ENCODE measurements at places on chromosomes 2 and 18.

DNA sequence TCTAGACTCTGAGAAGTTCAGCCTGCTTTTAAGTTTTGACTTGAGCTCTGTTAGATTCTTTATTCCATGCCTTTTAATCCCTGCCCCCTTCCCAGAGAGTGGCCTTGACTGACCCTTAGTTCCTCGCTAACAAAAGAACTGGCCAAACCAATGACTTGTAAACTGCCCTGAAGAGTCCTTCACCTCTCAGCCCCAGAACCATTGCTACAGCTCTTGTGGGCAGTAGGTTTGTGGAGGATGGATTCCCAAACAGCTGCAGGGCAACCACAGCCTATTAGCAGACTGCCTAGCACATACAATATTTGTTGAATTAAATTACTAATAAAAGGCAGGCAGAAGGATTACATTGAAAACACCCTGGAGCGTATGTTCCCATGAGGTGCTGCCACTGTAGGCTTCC lies 163.9 kb downstream of the MAIP1 start:
- DNase-seq = no peak

DNA sequence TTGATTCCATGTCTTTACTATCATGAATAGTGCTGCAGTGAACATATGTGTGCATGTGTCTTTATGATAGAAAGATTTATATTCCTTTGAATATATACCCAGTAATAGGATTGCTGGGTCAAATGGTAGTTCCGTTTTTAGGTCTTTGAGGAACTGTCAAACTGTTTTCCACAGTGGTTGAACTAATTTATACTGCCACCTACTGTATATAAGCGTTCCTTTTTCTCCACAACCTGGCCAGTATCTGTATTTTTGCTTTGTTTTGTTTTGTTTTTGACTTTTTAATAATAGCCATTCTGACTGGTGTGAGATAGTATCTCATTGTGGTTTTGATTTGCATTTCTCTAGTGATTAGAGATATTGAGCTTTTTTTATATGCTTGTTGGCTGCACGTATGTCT lies 641.6 kb downstream of the SUCLG1 start:
- no peak for DNase-seq

- no peak for DNase-seq
Measured at GRCh38 chr2:44087714-44088092, 81.0 kb upstream of the PPM1B start.

GRCh38 chr2:45256867-45257641 lies 247.8 kb upstream of the SIX2 start:
- no peak for DNase-seq

DNA sequence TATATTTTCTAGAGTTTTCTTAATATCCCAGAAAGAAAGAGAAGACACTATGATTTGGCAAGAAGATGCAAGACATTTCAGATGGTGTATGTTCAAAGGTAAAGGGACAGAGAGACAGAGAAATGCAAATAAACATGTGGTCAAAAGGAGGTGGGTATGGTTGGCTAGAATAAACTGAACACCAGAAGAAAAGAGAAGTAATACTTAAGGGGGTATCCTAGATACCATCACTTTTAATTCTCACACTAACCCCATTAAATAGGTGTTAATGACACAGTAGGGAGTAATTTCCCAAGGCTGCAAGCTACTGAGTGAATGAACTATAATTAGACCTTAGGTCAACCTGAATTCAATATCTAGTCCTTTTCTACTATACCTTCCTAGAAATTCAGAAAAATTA lies 111.2 kb upstream of the CD226 start:
- DNase-seq = no peak

DNA sequence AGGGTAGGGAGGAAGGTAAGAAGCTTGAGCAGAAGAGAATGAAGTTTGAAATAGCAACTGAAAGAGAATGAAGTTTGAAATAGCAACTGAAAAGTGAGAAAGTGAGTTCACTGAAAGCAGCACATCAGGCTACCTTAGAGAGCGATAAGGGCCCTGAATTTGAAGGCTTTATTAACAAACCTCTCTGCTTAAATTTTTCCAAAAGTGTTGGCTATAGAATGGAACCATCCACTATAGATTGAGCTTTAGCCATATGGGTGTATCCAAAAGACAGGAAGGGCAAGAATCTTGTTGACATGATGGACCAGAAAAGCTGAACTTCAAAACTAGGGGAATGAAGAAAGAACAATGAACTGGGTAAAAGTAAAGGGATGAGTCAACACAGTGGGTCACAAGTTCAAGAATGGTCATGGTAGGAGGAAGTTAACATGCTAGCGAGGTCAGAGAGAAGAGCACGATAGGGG lies 122.5 kb downstream of the ASXL3 start:
- no peak for DNase-seq

GRCh38 chr18:9147440-9148202 lies 11.0 kb downstream of the ANKRD12 start:
- no peak for DNase-seq

GRCh38 chr2:46277431-46278190 lies 19.6 kb upstream of the EPAS1 start:
- no peak for DNase-seq

- no peak for DNase-seq
Measured at GRCh38 chr2:6518361-6518760, 347.3 kb downstream of the CMPK2 start.

DNA sequence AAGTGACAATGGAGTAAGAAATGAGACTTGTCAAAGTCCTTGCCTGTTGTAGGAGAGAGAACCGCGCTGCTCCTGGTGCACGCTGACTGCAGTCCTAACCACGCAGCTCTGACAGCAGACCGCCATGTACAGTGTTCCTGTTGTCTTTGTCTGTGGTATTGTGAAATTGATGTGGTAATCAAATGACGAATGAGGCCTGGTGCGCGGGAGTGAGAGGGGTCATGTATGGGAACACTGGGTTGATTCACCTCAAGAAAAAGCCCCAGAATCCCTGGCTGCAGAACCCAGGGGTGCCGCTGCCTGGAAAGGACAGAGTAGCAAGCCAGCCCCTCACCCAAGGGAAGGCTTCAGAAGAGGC lies 64.0 kb downstream of the INPP4A start:
- no peak for DNase-seq

DNA sequence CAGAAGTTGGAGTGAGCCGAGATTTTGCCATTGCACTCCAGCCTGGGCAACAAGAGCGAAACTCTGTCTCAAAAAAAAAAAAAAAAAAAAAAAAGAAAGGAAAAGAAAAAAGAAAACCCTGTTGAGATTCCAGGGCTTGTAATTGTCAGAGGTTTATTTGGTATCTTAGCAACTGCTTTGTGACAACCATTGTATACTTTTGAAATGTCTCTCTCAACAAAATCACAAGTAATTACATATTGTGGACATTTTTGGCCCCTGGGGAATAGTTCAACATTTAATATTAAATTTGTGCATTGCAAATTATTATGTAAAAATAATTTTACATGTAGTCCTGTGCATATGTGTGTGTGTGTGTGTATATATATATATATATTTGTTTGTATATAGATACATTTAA lies 270.8 kb downstream of the GALNT13 start:
- DNase-seq = no peak

DNA sequence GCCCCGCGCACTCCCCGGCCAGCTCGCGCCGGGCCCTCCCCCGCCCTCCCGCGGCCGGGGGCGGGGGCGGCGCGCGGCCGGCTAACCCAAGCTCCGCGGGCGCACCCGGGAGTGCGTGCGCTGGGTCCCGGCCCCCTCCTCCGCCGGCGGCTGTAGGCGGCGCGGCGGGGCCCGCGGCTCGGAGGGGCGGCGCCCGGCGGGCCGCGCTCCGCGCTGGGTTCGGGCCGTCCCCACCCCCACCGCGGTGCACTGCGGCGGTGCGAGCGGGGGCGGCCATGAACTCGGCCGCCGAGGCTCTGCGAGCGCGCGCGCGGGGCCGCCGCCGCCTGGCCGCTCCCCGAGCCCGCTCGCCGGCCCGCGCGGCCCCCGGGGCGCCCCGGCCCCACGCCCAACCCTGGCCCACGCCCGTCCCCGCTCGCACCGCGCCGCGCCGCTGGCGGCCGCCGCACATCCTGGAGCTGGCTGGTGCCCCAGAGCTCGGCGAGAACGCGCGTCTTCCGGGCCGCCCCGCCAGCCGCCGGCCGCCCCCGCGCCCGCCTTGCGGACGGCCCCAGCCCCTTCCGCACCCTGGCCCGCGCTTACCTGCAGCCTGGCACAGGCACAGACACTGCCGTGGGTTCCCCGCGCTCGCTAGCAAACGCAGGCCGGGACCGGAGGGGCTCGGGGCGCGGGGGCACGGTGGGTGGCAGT lies at the start of gene ZBTB14:
TSS of gene ZBTB14 (minus strand) at position 496 of the 690 bp plus-strand sequence. CDS start 2,480 bp downstream, outside the sequence.
- no peak for DNase-seq

DNA sequence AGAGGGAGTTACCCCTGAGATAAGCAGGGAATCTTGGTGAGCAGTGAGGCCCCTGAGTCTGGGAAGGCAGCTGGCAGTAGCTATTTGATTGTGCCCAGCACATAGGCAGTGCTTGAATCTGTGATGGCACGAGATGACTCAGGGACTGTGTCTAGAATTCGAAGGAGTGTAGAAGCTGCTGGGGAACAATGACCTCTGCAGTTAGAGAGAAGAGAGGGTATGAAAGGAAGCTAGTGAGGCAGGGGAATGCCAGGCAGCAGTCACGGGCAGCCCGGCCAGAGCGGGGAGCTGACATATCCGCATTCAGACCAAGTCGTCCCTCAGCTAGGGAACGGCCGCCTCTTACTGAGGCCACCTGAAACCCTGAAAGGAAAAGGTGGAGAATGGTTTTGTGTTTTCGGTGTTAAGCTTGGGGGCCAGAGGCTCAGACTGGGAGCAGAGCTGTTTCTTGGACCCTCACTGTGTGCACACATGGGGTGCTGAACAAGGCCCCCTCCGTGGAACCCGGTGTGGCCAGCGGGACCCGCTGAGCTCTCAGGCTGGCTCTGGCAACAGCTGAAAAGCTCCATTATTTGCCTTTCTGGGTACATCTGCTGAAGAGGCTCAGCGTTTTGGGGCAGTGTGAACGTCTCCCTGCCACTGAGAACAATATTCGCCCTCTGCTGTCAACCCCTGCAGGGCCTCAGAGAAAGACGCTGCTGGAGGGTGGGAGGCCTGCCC lies 32.9 kb downstream of the ARHGEF4 start:
- no peak for DNase-seq

DNA sequence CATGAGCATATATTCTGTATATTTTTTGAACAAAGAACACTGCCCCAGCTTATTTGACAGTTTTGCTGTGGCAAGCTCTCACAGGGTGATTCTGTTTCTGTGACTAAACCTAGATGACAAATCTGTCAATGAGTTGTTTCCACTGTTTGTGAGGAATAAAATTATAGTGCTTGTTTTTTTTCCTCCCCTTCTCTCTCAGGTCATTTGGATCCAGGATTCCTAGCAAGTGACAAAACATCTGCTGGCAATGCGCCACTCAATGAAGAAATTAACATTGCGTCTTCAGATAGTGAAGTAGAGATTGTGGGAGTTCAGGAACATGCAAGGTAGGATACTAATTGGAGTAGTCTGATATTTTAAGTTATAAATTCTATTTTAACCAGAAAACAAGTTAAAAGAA lies 149.3 kb downstream of the HAUS1 start:
- no peak for DNase-seq
